ENCODE measurements at places on chromosomes 1 and 21. TPM values are rescaled to one million over a fixed set of nuclear protein-coding genes. Genes with fewer than 3 reads are reported as not detected.

The CYYR1 gene
- total RNA-seq, result 89.1 TPM

The PRELP gene
- total RNA-seq, result not detected

The SFN gene
- total RNA-seq, result not detected

The ZNF593OS gene
- total RNA-seq, result not detected

The C1orf141 gene
- total RNA-seq, result not detected

The MROH9 gene
- total RNA-seq, result not detected

The HES3 gene
- total RNA-seq, result not detected

The PPFIA4 gene
- total RNA-seq, result 2.5 TPM

GRCh38 chr1:208782186-208782585 is 538.0 kb upstream of the PLXNA2 start:
- DNase-seq, result no peak

- DNase-seq, result no peak
Measured at GRCh38 chr1:82515650-82516049, 714.9 kb downstream of the ADGRL2 start.

- no peak for DNase-seq
Measured at GRCh38 chr1:152866321-152866720, 6.5 kb downstream of the LCE7A start.

GRCh38 chr1:169019419-169020058 is 87.0 kb upstream of the ATP1B1 start:
- no peak for DNase-seq

- peak; percentile 80 for DNase-seq
Measured at GRCh38 chr1:88060750-88061491, 623.2 kb upstream of the PKN2 start.

DNA sequence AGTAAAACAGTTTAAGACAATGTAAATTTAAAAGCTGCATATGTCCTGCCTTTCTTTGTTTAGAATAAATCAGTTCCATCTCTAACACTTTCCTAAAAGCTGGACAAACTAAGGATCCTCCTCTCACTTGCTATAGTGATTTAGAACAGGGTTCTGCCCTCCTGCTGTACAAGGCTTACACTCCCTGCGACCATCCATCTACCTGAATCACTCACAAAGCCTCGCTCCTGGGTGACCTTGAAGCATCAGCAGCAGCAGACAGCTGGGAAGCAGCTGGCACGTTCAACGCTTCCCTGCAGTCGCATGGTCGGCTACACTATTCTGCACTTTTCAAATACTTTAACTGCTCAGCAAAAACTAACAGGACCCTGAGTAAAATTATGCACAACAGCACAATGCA is 128.0 kb downstream of the NTPCR start:
- DNase-seq, result no peak

- DNase-seq, result no peak
Measured at GRCh38 chr1:54112705-54113368, 40.0 kb downstream of the CDCP2 start.

GRCh38 chr1:222165629-222166028 is 382.3 kb downstream of the HHIPL2 start:
- DNase-seq, result no peak

DNA sequence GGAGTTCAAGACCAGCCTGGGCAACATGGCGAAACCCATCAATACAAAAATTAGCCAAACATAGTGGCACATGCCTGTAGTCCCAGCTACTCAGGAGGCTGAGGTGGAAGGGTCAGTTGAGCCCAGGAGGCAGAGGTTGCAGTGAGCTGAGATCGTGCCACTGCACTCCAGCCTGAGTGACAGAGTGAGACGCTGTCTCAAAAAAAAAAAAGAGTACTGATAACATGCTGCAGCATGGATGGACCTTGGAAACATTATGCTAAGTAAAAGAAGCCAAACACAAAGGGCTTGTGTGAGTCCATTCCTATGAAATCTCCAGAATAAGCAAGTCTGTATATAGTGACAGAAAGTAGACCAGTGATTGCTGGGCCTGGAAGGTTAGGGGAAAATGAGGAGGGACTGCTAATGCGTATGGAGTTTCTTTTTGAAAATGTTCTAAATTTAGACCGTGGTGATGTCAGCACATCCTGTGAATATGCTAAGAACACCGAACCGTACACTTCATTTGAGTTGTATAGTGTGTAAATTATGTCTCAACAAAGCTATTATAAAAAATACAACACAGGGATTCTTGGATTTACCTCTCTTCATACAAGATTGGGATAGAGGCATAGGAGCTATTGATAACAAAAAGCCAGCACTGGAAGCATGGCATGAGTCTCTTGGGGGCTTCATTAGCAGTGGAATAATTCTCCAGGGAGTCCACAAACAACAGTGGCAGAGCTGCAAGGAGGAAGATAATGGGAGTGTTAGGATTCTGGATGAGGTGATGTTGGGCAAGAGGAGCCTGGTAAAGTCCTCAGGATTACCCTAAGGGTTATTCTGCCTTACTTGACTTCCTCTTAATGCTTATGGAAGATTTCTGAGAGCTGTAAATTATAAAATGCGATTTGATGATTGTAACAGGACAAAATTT is 73.5 kb downstream of the TTC3 start:
- peak; percentile 59 for DNase-seq

- no peak for DNase-seq
Measured at GRCh38 chr1:27216466-27216865, 18.0 kb upstream of the WDTC1 start.

GRCh38 chr1:12344596-12345349 is 114.9 kb downstream of the VPS13D start:
- no peak for DNase-seq

DNA sequence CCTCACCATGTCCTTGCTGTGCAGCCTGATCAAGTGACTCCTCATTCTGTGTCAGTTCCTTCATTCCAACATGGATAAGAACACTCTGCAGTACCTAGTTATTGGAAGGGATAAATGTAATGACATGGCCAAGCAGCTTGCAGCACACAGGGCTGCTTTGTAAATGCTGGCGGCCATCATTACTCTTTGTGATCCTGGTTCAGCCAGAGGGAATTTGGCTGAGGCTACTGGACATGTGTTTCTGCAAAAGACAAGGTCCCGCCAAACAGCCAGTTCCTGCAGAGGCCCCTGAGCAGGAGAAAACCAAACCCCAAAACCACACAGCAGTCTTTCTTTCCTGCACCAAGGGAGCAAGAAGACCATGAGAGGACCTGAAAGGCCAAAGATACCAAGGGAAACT is 495.8 kb downstream of the AJAP1 start:
- DNase-seq, result no peak

DNA sequence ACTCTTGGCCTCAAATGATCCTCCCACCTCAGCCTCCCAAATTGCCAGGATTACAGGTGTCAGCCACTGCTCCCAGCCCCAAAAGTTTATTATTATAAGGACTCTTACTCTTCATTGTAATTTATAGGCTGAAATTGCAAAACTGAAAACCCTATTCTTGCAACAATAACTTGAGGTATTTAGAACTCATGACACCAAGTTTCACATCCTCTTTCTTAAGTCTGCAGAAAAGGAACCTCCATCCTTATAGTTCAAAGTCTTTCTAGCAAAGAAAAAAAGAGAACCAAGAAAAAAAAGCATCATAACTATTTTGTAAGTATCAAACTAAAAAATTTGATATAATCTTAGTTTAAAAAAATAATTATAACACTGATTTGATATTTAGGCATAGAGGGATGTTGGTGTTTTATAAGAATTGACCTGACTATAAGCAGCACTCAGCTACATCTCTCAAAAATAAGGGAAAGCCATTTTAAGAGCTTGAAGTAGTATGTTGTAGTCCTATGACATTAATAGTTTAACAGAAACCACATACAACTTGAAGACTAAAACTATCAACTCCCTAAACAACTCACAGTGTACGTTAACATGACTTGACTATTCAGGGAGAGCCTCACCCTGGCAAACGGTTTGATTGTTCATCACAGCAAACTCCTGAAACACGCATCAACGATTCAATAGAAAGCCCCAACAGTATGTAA is 122.4 kb downstream of the AKT3 start:
- DNase-seq, result no peak

GRCh38 chr1:38958967-38959366 is 17.3 kb upstream of the RHBDL2 start:
- no peak for DNase-seq

GRCh38 chr21:14888202-14888601 is 176.6 kb downstream of the NRIP1 start:
- no peak for DNase-seq

GRCh38 chr1:173789841-173790240 is 34.6 kb upstream of the DARS2 start:
- no peak for DNase-seq

GRCh38 chr1:43861337-43861736 is 72.3 kb upstream of the ARTN start:
- peak; percentile 46 for DNase-seq

DNA sequence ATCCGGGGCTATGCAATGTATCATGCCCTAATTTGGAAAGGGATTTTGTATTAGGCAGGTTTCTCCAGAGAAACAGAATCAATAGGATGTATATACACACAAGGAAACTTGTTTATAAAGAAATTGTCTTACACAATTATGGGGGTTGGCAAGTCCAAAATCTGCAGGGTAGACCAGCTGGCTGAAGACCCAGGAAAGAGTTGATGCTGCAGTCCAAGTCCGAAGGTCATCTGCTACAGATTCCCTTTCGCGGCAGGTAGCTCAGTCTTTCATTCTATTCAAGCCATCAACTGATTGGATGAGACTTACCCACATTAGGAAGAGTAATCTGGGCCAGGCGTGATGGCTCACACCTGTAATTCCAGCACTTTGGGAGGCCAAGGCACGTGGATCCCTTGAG is 54.6 kb upstream of the CXADR start:
- DNase-seq, result no peak

- no peak for DNase-seq
Measured at GRCh38 chr21:37393030-37393429, 26.5 kb downstream of the DYRK1A start.

DNA sequence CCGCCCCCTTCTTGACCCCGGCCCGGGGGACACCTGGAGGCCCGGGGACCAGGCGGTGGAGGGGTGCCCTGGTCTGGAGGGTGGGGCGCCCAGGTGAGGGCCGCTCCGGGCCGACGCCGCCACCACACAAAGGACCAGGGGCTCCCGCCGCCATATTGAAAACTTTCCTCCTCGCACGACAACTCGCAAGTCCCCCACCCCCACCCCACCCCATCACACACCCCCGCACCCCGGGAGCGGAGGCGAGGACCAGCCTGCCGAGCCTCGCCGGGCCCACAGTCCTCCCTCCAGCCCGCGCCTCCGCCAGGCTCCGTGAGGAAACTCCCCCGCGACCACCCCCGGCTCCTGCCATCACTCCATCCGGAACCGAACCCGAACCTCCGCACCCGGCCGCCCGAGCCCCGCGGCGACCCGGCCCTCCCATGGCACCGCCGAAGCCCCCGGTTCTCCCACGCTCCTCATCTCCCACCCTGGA is 733 bp downstream of the KDM5B start:
- DNase-seq, result peak; percentile 66

DNA sequence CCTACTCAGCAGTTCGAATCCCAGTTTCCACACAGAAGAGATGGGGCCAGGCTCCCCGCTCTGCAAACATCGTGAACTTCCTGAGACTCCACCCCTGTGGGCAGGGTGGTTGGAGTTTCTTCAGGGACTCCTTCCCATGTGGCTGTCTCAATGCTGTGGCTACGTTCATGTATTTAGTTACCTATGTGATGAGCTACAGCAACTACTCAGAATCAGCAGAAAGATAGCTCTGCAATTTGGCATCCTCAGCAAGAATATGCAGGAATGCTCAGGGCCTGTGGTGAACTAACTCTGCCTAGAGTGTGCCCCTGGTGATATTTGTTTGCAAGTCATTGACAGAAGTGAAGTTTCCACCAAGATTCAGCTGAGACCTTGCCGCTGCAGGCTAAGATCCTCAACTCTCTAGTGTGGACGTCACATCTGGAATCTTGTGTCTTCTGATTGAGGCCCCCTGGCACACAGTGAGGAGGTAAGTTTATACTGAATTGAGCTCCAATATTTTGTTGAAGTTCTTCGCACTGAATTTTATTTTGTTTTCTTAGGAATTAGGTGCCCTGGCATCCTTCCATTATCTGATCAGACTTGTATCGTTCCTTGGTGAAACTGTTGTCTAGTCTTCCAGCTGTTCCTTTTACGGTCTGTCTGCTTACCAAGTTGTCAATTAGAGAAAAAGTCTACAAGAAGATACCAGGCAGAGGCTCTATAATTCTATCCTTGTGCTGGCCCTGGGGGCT is 8.2 kb upstream of the GLRX2 start:
- no peak for DNase-seq

GRCh38 chr21:33668620-33669019 is 26.3 kb downstream of the ITSN1 start:
- DNase-seq, result no peak
